ENCODE measurements at places on chromosomes 2 and 18.

DNA sequence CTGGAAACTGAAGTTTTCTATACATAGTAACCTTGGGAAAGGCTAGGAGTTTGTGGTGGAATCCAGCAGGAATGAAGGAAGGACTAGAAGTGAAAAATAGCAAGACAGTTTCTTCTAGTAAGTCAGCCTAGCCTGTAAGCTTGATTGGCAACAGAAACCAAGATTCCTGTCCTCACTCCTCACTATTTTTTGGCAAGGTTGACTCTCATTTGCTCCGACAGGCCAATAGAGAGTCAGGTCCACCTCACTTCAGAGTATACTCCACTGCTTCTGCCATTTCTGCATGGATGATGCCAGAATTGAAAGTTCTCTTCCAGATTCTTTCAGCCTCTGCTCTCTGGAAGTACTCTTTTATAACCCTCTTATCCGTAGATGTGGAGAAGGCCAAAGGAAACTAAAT is 352.4 kb downstream of the ZNF516 start:
- DNase-seq, result no peak

DNA sequence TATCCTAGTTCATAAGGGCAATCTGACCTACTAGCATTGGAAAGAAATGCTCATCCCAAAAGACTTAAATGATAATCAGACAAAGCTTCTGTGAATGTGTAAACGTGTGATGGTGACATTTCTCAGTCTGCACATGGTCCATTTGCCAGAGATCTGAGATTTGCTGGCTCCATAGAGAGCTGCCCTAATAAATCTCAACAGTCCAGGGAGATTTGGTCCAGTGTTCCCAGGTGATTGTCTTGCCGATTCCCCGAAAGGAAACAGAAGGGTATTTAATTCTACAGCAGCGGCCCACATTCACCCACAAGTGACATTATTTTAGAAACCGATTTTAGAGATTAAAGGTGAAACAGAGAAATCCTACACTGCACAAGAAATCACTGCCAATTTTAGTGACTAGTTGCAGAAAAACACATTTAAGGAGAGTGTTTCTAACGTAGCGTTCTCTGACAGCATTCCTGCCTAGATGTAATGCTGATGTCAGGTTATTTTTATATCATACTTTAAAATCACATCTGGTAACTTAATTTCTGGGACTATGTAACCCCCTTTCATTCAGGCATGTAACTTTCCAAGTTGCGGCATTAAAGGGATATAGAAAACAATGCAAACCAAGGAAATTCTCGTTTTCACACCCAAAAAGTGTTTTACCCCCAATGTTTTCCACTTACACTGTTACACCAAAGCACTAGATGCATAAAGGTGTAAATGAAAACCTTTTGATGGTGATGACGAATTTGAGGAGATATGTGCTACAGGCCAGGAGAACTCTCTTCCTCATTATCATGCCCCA is 231.9 kb upstream of the FN1 start:
- DNase-seq, result no peak

DNA sequence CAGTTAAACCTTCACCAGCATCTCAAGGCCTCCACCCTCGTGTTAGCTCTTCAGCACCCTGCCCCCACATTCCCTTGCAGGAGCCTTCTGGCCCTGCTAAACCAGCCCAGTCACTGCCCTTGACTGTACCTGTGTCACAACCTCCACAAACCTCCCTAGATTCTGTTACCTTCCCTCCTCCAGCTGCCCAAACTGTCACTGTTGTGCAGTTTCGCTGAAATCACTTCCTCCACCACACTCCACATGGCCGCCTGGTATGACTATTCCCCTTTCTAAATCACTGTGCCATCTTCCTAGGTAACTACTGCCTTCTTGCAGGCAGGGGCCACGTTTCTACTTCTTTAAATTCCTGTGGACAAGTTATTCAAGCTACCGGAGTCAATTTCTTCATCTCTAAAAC is 160.2 kb downstream of the GALNT14 start:
- no peak for DNase-seq

DNA sequence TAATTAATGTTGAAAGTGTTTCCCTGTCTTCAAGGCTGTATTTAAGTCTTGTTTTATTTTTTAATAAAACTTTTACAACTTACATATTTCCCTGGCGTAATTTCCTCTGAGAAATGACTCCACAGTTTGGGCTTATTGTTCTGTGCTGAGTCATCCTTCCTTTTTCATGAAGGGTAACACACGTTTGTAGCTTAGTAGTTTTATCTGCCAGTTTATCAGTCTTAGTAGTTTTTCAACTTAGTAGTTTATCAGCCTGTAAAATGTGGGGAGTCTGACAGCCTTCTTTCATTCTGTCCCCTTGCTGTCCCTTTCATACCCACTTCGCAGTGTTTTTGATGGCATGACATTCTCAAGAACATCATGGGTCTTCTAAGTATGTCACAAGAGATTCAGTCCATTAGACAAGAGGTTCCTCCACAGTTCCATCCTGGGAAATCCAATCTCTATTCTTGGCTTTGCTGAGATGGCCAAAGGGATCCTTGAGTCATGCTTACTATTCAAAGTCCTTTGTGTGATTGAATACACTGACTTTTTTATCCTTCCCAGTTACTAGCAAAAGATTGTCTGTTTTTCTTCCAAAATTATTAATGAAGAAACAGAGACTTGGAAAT is 60.0 kb upstream of the SGPP2 start:
- no peak for DNase-seq

DNA sequence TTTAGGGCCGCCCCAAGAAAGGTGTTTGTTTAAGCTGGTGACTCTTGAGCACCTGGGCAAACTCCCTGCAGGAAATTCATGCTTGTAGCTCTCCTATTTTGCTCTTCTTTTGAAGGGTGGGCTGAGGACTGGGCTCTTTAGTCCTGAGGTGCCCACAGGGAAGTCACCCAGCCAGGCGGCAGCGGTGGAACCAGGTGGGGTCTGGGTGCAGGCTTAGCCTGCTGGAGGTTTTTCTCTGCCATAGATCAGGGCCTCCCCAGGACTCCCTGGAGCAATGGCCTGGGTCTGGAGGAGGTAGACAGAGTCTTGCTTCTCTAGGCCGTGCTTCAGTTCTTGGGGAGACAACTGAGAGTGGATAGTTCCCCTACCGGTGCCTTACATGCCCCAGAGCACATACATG is 99.9 kb downstream of the CLIP4 start:
- no peak for DNase-seq
